ENCODE measurements at places on chromosomes 5 and 9. TPM values are rescaled to one million over a fixed set of nuclear protein-coding genes. Genes with fewer than 3 reads are reported as not detected.

Gene PCDHGA6
- total RNA-seq = 1.8 TPM

Gene LPAR1
- total RNA-seq = not detected

Gene SLC26A2
- total RNA-seq = 8.9 TPM

Gene FAM169A
- total RNA-seq = 8.2 TPM

Gene ZNF608
- total RNA-seq = 22.0 TPM

GRCh38 chr5:149301744-149302380, 30.2 kb downstream of the AFAP1L1 start:
- DNase-seq = no peak
- no peak overlapping the region for H3K27ac ChIP-seq
- H3K4me3 ChIP-seq = no peak overlapping the region
- no peaks in the 10 kb centered on the region for H3K4me1 ChIP-seq
- peaks cover 16% of the 10 kb centered on the region for H3K27me3 ChIP-seq

DNA sequence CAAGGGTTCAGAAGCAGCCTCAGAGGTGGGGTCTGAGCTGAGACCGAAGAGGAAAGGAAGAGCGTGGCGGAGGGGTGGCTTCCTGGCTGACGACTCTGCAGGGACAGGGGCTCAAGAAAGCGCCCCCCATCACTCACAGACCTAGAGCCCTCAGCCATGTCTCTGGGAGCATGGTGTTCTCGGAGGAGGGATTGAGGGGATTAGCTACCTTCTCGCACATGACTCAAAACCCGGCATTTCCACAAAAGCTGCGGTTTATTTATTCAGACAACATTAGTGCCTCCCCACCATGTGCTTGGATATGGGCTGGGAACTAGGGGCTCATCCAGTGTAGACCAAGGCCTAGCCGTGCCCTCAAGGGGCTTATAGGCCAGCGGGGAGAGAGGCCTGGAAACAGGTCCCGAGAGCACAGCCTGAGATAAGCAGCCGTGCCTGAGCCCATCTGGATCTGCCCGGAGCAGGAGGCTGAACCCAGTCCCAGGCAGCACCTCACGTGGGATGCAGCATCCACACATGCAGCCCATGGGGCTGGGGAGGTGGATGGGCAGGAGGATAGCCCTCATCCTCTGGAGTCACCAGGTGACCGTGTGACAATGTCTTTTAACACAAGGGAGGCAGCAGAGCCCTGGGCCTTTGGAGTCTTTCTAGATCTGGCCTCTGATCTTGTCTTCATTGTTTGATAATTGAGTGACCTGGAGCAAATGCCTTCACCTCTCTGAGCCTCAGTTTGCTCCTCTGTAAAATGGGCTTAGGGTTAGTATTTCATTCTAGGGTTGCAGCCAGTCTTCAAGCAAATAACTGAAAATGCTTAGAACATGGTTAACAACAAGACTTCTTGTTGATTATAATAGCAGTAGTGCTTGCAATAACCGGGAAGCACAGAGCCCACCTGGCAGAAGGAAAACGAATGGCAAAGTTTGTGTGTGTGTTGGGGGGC, 878 bp upstream of the HMCN2 start:
- no peaks in the 10 kb centered on the region for H3K36me3 ChIP-seq
- no peak for DNase-seq
- no peak overlapping the region for H3K4me3 ChIP-seq
- H3K4me1 ChIP-seq = peaks cover 3% of the 10 kb centered on the region
- no peak overlapping the region for H3K27ac ChIP-seq
- peaks cover 60% of the 10 kb centered on the region for H3K27me3 ChIP-seq

DNA sequence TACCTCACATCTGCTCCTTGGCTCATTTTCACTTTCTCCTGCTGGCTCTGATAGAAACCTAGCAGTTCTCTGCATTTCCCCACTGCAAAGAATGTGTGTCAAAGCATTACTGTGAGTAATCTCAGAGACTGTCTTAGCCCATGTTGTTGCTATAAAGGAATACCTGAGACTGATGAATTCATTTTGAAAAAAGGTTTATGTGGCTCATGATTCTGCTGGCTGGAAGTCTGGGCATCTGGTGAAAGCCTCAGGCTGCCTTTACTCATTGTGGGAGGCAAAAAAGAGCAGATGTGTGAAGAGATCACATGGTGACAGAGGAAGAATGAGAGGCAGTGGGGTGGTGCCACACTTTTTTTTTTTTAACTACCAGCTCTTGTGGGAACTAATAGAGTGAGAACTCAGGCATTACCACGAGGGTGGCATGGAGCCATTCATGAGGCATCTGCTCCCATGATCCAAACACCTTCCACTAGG, 191.6 kb upstream of the CTNND2 start:
- DNase-seq = no peak
- H3K36me3 ChIP-seq = no peaks in the 10 kb centered on the region
- no peaks in the 10 kb centered on the region for H3K27me3 ChIP-seq
- H3K4me3 ChIP-seq = no peak overlapping the region
- no peak overlapping the region for H3K27ac ChIP-seq

- no peak overlapping the region for H3K4me3 ChIP-seq
- no peaks in the 10 kb centered on the region for H3K27me3 ChIP-seq
- no peaks in the 10 kb centered on the region for H3K36me3 ChIP-seq
- H3K27ac ChIP-seq = no peak overlapping the region
- H3K4me1 ChIP-seq = no peaks in the 10 kb centered on the region
Measured at GRCh38 chr5:86070719-86071118, 547.0 kb upstream of the COX7C start.

DNA sequence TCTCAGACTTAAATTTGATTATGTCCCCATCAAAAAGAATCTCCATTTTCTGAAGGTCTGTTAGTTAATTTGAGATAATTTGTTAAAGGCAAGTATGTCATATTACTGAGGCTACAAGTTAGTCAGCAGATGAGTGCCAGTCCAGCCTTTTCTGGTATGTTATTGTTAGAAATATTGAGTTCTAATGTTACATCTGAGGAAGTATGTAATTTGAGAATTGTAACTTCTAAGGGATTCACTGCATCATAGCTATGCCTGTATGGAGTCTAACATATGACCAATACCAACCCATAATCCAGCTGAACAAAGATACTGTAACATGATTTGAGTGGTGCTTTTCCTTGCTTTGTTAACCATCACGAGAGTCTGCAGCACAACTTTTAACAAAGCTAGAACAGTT, 13.9 kb downstream of the SLC23A1 start:
- no peak overlapping the region for H3K27ac ChIP-seq
- no peaks in the 10 kb centered on the region for H3K27me3 ChIP-seq
- H3K4me1 ChIP-seq = no peaks in the 10 kb centered on the region
- H3K4me3 ChIP-seq = no peak overlapping the region
- peaks cover 68% of the 10 kb centered on the region for H3K36me3 ChIP-seq

- no peak overlapping the region for H3K4me3 ChIP-seq
- peaks cover 24% of the 10 kb centered on the region for H3K36me3 ChIP-seq
- H3K27ac ChIP-seq = no peak overlapping the region
- no peak for DNase-seq
- peaks cover 42% of the 10 kb centered on the region for H3K4me1 ChIP-seq
Measured at GRCh38 chr5:173911623-173912022, 23.5 kb downstream of the CPEB4 start.

- DNase-seq = no peak
- H3K4me1 ChIP-seq = no peaks in the 10 kb centered on the region
- H3K4me3 ChIP-seq = no peak overlapping the region
- no peaks in the 10 kb centered on the region for H3K36me3 ChIP-seq
- H3K27me3 ChIP-seq = no peaks in the 10 kb centered on the region
- no peak overlapping the region for H3K27ac ChIP-seq
Measured at GRCh38 chr9:13778631-13779030, 499.1 kb upstream of the MPDZ start.

DNA sequence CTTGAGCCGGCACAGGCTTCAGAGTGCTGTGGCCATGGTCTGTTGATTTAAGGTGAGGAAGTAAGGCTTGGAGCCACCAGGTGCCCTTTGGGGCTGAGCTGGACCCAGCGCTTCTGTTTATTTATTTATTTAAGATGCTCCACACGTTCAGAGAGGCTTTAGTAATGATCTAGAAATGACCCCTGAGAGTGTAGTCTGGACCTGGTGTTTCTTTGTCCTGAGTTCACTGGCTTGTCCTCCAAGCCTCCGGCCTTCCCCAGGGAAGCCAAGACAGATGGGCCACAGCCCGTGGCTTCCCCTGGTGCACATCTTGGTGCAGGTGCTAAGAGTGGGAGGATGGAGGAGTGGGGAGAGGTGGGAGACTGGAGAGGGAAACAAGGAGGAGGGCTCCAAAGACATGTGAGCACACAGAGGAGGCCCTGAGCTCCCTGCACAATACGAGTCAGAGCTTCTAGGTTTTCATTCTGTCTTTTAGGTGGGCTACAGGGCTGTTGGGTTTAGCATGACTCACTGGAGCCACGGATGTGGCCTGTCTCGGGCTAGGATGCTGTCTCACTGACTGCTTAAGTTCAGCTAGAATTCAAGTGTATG, 56.9 kb downstream of the AHRR start:
- no peak overlapping the region for H3K4me3 ChIP-seq
- H3K27me3 ChIP-seq = peaks cover 22% of the 10 kb centered on the region
- peaks cover 3% of the 10 kb centered on the region for H3K4me1 ChIP-seq
- DNase-seq = no peak
- no peaks in the 10 kb centered on the region for H3K36me3 ChIP-seq

GRCh38 chr5:116754556-116754955, 179.9 kb upstream of the SEMA6A start:
- H3K27ac ChIP-seq = no peak overlapping the region
- H3K4me1 ChIP-seq = no peaks in the 10 kb centered on the region
- no peaks in the 10 kb centered on the region for H3K36me3 ChIP-seq
- H3K27me3 ChIP-seq = peaks cover 3% of the 10 kb centered on the region
- DNase-seq = no peak

- no peaks in the 10 kb centered on the region for H3K36me3 ChIP-seq
- H3K27ac ChIP-seq = no peak overlapping the region
- H3K27me3 ChIP-seq = peaks cover 15% of the 10 kb centered on the region
- DNase-seq = no peak
Measured at GRCh38 chr9:14744768-14745167, 22.2 kb upstream of the CER1 start.

Data from activated B cell treated with CpG ODN at 0.5 μM for 24 hours (primary cell).